T-helper 22 cell (primary cell): ENCODE measurements at places on chromosomes 1 and 21.

DNA sequence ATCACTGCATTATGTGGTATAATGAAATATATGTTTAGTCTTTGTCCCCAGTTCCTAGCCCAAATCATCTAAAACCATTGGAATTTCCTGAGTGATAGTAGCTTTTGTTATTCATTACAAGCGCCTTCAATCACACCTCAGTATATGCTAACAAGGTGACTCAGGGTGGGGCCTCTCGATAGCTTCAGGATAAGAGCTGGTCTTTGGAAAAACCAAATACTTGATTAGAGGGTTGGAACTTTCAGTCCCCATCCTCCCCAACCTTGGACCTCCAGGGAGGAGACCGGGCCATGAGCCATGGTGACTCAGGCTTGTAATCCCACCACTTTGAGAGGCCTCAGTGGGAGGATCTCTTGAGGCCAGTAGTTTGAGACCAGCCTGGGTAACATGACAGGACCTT, 5.1 kb upstream of the BRDT start:
- DNase-seq, result no peak

GRCh38 chr1:15418806-15419515, 9.3 kb downstream of the EFHD2 start:
- no peak for DNase-seq

GRCh38 chr1:240831191-240831631, 219.3 kb upstream of the GREM2 start:
- DNase-seq, result no peak

GRCh38 chr1:30526652-30527345, 196.6 kb downstream of the MATN1 start:
- no peak for DNase-seq

- no peak for DNase-seq
Observed at GRCh38 chr1:160431571-160431970, 31.2 kb downstream of the VANGL2 start.

DNA sequence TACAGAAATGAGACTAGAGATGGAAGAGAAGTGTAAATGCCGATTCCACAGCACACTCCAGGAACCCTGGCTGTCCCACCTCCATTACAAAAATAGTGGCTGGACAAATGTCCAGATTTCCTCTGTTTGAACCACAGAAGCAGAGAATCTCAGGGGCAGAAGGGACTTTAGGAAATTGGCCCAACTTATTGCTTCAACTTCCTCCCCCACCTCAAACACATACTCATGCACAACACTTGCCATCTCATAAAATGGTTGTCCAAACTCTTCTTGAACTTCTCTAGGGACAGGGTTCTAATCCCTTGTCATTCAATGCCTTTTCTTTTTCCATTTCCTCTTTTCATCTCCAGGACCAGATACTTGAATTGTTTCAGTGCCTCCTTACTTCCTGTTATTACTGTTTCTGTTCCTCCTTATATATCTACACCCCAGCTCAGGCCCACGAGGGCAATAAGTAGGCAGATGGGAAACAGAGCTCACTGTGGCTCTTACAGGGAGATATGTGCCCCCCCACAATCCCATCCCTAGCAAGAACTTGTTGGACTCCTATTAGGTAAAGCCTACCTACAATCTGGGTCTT, 8.5 kb upstream of the B4GALT3 start:
- DNase-seq, result no peak

DNA sequence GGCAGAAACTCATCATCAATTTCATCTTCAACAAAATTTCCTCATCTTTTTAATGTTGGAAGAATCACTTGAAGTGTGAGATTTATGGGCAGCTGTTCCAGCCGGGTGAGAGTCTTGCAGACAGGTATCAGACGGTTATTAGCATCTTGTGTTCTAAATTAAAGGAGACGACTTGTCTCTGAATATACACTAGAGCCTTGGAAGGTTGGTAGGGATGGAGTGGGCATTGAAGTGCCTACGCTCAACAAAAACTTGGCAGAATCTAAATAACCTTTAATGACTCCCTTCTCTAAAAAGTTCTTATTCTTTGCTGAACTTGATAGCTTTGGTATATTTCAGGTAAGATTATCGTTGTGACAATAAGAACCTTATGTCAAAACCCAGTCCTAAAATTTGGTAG, 111.5 kb upstream of the MAGI3 start:
- DNase-seq, result no peak

DNA sequence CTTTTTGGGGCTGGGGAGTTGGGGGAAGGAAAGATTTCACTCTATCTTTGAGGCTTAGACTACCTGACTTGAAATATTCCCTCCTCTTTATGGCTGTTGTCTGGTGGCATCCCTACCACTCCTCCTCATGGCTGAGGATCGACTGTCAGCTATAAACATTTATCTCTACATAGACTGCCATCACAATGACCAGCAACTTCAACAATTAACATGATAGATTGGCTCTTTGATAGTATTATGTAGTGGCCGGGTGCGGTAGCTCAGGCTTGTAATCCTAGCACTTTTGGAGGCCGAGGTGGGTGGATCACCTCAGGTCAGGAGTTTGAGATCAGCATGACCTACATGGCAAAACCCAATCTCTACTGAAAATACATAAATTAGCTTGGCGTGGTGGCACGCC, 72.4 kb downstream of the GABPA start:
- no peak for DNase-seq

DNA sequence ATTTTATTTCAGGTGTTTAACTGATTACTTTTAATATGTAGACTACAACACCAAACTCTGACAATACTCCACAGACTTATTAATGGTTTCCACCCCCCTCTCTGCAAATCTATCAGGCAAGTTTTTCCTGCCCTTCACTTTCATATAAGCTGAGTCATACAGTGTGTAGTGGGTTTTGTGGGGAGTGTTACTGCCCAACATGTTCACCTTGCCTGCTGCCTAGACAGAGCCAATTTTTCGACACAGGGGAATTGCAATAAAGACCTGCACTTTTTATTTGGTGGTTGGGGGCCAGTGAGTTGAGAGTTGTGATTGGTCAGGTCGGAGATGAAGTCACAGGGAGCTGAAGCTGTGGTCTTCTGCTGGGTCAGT, 119.7 kb downstream of the PPIAL4G start:
- no peak for DNase-seq

GRCh38 chr1:224623743-224624333, 7.7 kb downstream of the CNIH3 start:
- peak; percentile 72 for DNase-seq

- DNase-seq, result no peak
Observed at GRCh38 chr1:27503844-27504587, 14.0 kb upstream of the WASF2 start.

DNA sequence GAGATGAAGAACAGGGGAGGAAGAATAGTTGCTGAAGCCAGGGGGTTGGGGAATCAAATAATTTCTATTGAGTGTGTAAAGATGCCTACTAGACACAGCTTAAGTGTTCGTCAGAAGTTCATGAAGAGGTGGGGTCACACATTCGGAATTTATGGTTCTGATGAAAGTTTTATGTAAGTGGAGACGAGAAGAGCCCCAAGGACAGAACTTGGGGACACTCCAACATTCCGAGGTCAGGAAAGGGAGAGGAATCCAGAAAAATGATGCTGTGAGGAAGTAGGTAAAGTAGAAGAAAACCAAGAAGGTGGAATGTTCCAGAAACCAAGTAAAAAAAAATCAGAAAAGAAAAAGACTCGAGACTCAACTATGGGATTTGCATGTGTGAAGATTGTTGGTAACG, 272.5 kb downstream of the SIPA1L2 start:
- DNase-seq, result no peak

GRCh38 chr1:84301004-84301784, at the start of gene SAMD13:
Gene SAMD13 (plus strand): TSS chr1:84301708. CDS start chr1:84303235, 1,527 bp downstream.
- DNase-seq, result no peak

GRCh38 chr1:196584696-196585095, 23.5 kb downstream of the KCNT2 start:
- no peak for DNase-seq

- no peak for DNase-seq
Observed at GRCh38 chr1:164337394-164337793, 221.6 kb upstream of the PBX1 start.

DNA sequence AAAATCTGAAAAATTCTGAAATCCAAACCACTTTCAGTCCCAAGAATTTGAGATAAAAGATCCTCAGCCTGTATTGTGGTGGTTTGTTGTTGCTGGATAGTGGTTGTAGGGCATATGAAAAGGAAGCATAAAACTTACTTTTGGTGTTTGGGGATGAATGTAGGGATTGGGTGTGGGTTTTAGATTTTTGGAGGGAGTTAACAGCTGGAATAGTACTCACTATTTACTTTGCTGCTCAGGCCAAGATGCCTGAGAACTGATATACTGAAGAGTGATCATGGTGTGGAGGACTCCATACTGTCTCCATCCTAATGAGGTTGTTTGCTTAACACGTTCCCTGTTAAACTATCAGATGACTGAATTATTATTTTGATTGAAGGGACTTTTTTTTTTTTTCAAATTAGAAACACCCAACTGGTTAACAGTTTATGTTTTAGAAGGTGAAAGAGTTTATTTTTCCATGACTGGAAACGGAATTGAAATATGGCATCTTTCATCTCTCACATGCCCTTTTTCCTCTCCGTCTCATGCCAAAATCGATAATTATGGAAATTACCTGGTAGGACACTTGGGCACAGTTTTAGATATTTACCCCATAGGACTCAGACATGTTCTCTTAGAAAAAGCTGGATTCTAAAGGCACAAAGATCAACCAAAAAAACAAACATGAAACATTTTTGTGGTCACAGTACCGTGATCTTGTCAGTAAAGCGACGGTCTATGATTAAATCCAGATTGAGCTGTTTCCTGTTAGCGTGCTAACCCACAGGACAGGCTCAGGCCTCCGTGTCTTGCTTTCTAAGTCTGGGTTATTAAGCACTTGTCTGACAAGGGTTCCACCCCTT, 37.3 kb downstream of the RGL1 start:
- DNase-seq, result no peak

GRCh38 chr1:163471779-163472650, 150.3 kb downstream of the NUF2 start:
- DNase-seq, result no peak

DNA sequence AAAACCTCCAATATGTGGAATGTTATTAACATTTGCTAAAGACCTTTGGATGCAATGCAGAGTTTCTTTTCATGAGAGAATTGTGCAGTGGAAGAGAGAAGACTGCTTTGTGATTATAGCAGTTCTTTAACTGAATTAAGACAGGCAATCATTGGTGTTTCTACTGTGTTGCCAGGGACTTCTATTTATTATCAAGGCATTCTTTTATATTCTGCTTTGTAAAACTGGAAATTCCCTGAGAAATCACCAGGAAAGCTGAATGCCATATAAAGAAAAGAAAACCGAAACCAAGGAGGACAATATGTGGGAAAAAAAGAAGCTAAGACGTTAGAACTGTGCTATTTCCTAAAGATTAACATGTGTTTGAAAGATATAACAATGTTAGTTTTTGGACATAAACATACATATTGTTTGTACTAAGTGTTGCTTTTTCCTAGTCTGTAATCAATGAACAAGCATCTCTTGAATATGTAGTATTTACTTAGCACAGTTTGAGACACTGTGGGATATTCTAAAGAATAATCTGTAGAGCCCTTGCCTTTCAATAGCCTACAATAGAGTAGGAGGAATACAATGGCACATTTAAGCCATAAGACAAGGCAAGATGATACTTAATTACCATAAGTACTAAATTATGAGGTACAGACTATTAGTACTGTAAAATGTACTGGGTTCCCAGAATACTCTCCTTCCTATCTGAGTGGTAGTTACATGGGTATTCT, 47.1 kb downstream of the EXTL2 start:
- no peak for DNase-seq

DNA sequence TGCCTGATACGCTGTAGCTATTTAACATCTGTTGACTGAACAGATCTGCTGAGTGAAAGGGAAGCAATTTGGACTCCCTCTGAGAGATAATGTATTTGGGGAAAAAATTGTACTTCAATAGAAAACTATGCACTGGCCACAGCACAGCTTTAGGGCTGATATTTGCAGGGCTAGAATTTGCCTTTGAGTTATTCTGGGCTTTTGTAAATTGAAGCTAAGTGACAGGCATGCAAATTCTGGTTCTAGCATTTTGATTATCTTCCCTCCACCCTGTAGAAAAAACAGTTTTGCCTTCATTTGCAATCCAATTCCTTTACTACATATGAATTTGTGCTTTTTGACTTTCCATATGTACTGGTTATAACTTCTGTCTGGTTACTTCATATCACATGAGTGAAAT, 7.9 kb downstream of the KYAT3 start:
- DNase-seq, result no peak

DNA sequence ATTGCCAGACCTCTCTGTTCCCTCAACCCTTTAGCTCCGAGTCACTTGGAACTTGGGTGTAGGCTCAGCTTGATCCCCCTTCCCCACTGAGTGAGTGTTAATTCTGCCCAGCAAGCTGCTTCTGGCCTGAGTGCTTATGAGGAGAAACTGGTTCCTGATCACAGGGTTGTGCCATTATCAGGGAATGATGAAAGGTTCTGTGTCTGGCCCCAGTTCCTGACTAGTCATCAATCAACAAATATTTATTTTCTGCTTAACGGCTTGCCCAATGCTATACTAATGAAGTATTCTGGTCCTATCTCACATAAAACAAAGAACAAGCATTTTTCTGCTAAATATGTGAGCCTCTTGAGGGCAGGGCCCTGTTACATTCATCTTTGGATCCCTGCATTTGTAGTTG, 20.8 kb downstream of the CC2D1B start:
- no peak for DNase-seq

DNA sequence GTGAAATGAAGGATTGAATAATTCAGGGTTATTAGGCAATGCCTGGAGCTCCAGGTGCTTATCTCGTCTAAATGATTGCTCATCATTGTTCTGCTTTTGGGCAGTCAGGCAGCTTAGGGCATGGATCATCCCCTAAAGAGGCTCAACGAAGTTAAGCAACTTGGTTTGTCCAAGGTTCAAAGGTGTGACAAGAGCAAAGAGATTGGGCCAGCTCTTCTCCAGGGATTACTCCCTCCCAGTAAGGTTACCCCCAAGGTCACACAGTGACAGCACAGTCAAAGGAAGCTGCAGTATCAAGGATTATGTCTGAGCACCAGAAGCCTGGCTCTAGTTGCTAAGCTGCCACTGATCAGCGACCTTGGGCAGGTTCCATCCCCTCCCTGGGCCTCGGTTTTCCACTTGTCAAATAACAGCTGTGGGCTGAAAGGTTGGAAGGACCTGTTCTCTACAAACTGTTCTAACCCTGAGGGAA, 6.8 kb downstream of the ETNK2 start:
- no peak for DNase-seq

GRCh38 chr1:117587499-117588356, 18.1 kb upstream of the TENT5C start:
- no peak for DNase-seq

DNA sequence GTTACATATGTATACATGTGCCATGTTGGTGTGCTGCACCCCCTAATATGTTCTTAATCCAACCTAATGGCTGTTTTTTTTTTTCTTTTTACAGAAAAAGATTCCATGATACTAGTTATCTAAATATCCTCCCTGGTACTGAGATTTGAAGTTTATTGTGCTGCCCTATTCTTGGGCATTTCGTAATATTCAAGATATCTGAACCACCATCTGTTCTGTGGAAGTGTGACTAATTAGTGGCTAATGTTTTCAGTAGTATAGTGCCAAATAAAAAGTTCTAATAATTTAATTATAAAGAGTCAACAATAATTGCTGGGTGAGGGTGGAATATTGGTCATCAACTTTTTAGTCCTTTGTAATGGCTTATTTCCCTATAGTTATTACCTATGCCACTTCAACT, 217.5 kb downstream of the GABPA start:
- DNase-seq, result no peak

GRCh38 chr1:156281693-156282478, 739 bp downstream of the SMG5 start:
- no peak for DNase-seq
